ENCODE measurements at places on chromosomes 4 and X.

GRCh38 chr4:139920486-139921002 lies 233.4 kb downstream of the MAML3 start:
- DNase-seq = no peak

- DNase-seq = no peak
Measured at GRCh38 chr4:7183780-7184460, 8.4 kb upstream of the SORCS2 start.

DNA sequence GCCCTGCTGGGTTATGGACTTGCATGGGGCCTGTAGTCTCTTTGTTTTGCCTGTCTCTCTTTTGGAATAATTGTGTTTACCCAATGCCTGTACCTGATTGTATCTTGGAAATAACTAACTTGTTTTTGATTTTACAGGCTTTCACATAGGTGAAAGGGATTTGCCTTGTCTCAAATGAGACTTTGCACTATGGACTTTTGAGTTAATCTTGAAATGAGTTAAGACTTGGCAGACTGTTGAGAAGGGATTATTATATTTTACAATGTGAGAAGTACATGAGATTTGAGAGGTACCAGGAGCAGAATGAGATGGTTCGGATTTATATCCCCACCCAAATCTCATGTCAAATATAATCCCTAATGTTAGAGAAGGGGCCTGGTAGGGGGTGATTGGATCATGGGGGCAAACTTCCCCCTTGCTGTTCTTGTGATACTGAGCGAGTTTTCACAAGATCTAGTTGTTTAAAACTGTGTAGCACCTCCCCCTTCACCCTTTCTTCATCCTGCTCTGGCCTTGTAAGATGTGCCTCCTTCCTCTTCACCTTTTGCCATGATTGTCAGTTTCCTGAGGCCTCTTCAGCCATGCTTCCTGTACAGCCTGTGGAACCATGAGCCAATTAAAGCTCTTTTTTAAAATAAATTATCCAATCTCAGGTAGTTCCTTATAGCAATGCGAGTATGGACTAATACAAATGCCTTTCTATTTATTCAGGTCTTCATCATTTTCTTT lies 102.3 kb downstream of the MSN start:
- DNase-seq = no peak

DNA sequence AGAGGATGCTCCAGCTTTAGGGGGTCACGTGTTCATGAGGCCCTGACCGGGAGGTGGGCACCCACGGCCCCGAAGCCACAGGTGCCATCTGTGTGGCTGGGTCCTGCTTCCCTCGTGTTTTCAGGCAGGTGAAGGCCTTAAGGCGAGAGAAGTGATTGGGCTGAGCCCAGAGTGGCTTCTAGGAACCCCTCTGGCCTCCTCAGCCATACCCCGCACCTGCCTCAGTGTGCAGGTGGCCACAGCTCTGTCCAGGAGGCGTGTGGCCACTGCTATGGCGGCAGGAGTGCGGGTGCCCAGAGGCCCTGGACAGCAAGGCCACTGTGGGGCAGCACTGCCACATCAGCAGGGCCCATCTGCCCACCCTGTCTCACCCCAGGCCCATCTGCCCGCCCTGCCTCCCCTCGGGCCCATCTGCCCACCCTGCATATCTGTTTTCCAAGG lies 25.0 kb downstream of the NKX1-1 start:
- DNase-seq = no peak

All from pons (tissue), 1 donor.